ENCODE measurements at places on chromosomes 3 and 15.

DNA sequence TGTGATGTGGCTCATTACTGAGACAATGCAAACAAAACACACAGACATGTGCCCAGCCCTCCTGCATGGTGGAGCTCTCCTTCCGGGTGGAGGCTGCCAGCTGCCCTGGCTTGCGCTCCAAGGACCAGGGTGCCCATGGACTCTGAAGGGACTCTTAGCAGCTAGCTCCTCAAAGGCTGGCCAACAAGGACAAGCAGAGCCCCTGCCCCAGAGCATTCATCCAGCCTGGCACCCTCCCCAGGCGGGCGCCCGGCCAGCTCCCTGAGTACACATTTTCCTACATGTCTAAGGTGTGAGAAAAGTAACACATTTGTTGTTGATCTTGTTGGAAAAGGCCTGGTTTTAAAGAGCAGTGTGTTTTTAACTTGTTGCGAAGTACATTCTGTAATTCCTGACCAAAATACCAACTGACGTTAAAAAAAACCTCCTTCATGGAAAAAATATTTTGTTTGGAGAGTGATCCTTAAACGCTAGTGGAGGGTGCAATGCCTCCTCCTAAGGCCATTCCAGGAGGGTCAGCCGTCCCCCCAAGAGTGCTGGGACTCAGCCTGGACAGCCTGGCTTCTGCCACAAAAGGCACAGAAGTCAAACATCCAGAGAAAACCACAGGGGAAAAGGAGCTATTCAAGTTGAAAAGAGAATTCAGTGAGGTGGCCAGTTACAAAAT is 86.9 kb downstream of the KLF15 start:
- no peak for DNase-seq

DNA sequence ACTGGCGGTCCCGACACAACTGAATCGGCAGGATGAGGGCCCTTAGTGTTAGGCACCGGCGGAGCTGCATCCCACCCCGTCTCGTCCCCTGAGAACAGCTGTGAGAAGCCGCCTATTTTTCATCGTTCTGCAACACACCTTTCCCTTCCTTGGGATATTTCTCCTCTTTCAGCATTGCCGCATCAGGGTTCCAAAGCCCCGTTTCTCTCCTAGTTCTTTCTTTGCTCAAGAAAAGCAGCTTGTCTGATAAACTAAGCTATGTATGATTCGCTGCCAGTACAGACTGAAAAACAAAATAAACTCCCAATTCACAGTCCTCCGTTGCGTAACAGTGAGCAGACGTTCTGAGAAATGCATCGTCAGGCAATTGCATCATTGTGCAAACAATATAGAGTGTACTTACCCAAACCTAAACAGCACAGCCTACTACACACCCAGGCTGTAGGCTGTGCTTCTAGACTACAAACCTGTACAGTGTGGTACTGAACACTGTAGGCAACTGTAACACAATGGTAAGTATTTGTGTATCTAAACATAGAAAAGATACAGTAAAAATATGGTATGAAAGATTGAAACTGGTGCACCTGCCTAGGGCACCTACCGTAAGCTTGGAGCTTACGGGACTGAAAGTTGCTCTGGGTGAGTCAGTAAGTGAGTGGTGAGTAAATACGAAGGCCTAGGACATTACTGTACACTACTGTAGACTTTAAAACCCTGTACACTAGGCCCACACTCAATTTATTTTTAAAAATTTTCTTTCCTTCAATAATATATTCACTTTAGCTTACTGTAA is 8.9 kb upstream of the ADAMTS17 start:
- DNase-seq = no peak

GRCh38 chr3:155350571-155350970 is 57.1 kb upstream of the STRIT1 start:
- no peak for DNase-seq

DNA sequence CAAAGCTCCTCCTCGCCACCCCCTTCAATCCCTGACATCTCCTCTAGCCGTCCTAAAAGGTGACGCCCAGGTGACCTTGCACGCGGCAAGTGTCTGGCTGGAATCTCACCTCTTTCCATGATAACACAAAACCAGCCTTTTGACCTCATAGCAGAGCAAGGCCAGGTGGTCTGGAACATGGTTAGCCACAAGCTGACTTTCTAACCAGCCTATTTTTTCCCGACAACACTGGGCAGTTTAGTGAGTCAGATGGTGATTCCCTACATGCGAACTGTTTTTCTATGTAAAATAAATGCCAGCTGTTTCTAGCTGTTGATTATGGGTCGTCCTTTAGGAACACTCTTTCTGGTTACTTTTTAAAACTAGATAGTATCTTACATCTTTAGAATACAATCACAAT is 243.0 kb downstream of the CD47 start:
- no peak for DNase-seq

DNA sequence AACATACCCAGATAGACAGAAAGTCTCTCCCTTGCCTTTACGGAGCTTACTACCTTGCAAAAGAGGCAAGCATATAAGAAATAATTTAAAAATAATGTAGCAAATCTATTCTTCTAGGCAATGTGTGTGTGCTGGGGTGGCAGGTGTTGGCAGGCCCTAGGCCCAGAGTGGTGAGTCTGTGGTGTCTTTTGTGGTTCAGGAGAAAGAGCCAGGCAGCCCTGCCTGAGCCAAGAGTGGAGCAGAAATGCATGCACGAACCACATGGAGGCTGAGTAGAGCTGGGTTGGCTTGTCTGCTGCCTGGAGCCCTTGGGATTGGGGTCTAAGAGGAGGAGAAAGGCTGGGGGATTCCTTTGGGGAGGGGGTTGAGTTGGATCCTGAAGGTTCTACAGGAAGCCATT is 70.2 kb upstream of the MYZAP start:
- DNase-seq = peak; percentile 47

DNA sequence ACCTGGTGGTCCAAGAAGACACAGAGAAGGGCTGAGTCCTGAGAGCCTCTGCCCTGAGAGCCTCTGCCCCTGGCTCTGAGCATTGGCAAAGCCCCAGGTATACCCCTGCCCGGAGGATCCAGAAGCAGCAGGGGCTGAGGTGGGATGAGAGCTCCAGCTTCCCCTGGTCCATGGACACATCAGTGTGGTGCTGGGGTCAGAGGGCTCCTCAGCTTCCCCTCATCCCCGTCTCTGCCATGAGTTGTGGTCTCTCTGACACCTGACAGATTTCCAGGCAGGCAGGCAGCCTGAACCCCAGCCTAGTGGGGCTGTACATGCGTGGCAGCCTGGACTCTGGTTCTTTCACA is 3.5 kb upstream of the KLF15 start:
- DNase-seq = no peak

GRCh38 chr15:74847432-74847831 is 4.5 kb upstream of the ULK3 start:
- DNase-seq = no peak

DNA sequence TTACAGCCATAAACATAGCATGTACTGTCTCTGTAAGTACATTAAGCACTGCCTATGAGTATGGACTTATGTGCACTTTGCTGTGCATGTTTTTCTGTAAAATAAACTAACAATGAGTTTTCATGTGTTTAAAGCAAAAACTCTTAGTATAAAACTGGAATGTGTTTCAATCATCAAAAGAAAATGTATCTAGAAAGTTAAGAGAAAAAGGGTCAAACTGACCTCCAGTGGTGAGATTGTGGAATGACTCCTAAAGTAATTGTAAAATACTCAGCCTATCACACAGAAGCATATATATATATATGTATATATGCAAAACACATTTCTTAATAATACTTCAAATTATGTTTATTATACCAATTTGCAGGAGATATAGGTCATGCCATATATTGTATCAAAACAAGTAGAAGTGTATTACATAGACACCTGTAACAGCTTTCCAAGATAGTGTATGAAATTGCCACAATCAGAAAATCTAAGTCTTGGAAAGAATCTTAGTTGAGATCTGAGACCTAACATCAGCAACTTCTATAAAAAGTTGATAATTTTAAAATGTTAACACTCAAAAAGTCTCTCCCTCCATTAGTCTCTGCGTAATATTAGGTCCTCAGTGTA is 199.6 kb downstream of the FMN1 start:
- peak; percentile 28 for DNase-seq

GRCh38 chr3:44845528-44846520 is 15.9 kb upstream of the TMEM42 start:
- no peak for DNase-seq

GRCh38 chr15:67407786-67408185 is 113.1 kb upstream of the C15orf61 start:
- no peak for DNase-seq

- DNase-seq = no peak
Measured at GRCh38 chr15:97989299-97989698, 28.8 kb downstream of the ARRDC4 start.

DNA sequence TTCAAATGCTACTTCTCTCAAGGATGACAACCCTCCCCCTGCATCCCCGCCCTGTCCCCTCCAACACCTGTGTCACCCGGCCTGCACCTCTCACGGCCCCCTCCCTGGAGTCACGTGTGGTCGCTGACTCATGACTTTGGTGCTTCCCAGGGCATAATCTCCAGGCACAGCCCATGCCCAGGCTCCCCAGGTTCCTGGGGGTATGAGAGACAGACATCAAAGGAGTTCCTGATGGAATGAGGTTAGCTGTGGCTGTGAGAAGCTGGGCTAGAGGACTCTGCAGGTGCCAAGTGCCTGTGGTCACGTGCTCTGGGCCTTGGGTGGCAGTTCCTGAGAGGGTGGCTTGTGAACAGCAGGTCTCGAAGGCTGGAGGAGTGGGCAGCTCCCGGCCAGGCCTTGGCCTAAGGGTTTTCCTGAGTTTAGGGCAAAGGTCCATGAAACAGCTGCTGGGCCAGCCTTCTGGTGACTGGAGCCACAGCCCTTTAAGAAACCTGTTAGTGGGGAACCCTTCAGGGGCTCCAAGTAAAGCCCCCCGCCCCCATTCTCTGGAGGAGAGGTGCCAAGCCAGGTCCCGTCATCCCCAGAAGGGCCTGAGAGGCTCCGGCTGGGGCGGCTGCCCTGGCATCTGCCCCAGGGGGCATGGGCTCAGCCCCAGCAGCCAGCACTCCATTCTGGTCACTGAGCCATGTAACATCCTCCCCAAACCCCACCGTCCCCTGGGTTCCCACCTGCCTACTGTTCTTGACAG is 230.0 kb downstream of the XXYLT1 start:
- peak; percentile 20 for DNase-seq

DNA sequence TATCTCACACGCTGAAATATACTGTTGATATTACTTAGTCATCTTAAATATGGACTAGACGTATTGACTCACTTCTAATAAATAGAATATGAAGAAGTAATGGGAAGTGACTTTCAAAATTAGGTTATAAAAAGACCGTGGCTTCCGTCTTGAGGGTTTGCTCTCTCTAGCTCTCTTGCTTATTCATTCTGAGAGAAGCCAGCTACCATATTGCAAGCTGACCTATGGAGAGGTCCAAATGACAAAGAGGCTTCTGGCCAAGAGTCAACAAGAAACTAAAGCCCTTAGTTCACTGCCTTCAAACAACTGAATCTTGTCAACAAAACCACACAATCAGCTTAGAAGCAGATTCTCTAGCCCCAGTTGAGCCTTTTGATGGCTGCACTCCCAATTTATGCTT is 46.1 kb downstream of the SLC9C1 start:
- DNase-seq = no peak

GRCh38 chr3:99355465-99355864 is 282.9 kb upstream of the COL8A1 start:
- DNase-seq = no peak

DNA sequence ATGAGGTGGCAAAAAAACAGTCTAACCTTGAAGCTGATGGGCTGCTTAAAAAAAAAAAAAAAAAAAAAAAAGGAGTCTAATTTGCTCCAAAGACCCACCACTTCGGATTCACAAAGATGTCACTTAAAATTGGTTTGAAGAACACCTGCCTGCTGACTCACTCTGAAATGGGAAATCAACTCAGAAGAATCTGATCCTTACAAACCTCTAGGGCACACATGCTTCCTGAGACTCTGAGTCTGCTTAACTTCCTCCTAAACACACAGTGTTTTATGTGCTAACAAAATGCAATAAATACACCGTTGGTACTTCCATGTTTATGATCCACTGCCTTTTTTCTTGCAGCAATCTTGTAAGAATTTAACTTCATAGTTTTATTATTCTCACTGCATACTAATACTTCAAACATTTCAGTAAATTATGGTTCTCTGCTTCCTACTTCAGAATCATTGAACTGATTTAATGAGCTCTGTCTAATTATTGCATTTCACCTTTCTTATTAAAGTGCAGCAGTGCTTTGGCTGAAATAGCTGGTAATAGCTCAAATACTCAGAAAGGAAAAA is 73.0 kb upstream of the FRMD4B start:
- no peak for DNase-seq

DNA sequence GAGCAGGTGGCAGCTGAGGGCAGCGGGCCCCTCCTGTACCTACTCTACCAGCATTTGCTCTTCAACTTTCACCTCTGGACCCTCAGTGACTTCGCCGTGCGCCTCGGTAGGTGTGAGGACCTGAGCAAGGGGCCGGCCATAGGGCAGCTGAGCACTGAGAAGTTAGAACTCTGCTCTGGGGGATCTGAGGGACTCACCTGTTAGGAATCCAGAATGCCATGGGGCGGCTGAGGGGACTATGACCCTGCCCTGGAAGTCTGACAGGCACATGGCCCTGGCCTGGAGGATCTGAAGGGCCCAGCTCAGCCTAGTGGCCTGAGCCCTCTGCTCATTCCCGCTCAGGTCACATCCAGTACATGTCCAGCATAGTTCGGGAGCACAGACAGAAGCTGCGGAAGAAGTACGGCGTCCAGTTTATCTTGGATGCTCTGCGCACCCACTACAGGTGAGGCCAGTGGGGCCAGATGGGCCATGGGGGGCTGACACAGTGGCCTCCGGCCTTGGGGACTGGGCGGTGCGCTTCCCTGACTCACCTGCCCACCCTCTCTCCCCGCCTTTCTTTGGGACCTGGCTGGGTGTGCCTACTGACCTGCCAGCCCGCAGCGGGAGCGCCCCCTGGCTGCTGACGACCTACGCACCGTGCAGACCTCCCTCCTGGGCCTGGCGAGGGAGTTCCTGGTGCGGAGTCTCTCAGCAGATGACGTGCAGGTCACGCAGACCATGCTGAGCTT is 18.8 kb downstream of the NBEAL2 start:
- no peak for DNase-seq

DNA sequence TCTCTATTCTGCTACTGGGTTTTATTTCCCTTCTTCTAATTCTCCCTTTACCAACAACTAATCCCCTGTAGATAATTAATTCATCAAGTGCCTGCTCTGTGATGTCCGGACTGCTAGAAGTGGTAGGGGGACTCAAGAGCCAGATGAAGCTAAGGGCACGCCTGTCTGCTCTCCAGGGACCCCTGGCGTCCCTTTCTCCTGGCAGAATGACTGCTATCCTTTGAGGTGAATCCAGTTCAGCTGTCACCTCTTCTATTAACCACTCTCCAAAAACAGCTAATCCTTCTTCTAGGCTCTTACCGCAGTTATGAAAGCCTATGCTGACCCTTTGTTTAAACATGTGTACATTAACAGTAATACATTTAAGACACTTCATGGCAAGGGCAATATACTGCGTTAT is 1.4 kb upstream of the CHRNA7 start:
- peak; percentile 4 for DNase-seq

DNA sequence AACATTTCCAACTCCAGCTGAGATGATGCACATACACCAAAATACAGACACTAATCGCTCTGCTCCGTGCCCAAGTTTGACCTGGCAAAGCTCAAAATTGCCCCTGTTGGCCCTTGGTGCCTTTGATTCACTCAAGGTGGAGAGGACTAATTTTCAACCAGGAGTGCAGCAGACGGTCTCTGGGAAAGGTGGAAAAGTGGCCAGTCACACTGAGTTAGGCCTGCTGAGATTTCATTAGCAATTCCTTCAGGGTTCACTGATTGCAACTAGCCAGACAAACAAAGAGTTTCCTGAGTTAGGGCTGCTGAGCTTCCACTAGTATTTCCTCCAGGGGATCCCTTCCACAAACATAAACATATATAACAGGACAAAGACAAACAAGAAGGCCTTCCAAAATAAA is 28.7 kb upstream of the LHFPL4 start:
- no peak for DNase-seq

GRCh38 chr3:37500518-37500917 is 326.1 kb upstream of the LRRFIP2 start:
- no peak for DNase-seq

Measured in Jurkat, Clone E6-1 (cell line).